CD4-positive, alpha-beta T cell treated with Interleukin-6 for 4 hours (primary cell): ENCODE measurements at places on chromosomes 1 and 21.
A peak's percentile ranks its signal among the peaks of the same experiment; 100 is the strongest.

DNA sequence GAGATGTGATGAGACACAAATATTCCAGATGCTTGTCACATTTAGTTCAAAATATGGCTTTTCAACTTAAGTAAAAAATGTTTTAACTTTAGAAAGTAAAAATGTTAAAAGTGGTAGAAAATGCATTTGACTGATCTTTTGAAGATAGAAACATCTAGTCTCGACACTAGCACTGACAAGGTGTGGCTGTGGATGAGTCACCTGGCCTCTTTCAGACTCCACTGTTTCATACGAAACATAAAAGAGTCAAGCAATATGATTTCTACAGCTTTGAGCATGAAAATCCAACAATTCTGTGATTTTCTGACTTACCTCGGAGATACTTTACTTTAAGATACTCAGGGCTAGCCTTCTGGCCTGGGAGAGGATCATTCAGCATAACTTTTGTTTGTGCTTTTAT is 47.7 kb downstream of the TTC13 start:
- no peak for DNase-seq

GRCh38 chr1:170661646-170662411 is 2.1 kb upstream of the PRRX1 start:
- DNase-seq: no peak

DNA sequence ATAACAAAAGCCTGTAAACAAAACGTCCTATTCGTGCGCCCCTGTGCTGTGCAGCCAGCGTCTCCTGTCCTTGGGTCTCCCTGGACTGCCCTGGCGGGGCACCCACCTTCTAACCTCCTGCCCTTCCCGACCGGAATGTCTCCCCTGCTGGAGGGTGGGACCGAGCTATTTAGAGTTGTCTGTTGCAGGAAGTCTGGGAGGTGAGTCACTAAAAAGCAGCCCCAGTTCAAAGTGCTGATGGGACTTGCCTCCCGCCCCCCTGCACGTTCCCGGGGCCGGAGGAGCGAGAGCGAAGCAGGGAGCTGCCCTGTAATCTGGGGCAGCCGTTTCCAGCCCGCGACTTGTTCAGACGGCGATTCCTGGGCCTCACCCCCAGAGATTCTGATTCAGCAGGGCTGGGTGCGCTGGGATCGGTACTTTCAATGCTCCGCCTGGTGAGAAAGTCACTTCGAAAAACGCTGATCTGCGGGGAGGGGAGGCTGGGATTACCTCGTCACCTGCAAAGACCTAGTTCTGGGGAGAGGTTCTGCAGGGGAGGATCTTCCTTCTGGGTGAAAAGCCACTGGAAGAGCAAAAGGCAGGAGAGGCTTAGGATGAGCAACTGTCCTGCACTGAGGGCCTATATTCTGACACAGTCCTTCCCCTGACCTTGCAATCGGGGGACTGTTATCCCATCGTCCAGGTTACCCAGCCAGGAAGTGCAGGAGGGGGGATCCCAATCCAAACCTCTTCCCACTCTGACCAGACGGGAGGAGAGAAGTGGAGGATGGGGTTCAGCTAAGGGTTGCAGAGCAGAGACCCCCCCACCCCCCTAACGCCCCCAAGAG is 1.2 kb upstream of the DHRS3 start:
- peak; percentile 75 for DNase-seq

GRCh38 chr1:241738284-241739078 is 86.4 kb downstream of the WDR64 start:
- no peak for DNase-seq

GRCh38 chr21:34644825-34645224 is 24.0 kb upstream of the CLIC6 start:
- DNase-seq: no peak

DNA sequence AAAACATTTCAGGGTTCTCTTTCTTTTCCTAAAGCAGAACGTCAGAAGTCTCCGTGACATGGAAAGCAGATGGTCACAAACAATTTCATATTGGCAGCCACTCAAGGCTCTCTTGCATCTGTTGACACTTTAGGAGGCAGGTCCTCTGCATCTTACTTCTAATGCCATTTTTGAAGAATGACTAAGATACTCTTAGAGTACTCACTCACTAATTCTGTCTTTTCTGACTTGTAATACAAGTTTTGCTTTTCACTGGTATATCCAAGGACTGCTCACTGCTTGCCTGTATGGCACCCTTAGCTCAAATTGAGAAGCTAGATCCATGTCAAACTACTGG is 68.3 kb downstream of the PRRX1 start:
- DNase-seq: no peak

DNA sequence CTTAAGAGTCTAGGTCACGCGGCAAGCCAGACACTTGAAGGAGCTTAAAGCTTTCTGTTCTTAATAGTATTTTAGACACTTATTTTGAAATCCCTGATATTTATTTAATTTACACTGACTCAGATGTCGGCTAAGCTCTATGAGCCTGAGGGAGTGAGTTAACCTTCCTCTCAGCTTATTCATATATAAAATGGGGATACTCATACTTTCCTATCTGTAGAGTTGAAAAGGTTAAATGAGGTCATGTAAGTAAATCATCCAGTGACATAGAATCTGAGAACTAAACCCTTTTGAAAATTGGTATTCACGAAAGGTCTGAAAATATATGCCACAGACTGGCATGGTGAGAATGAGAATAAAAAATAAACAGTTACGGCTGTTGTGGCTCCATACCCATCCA is 1.4 kb upstream of the GPR161 start:
- DNase-seq: no peak

DNA sequence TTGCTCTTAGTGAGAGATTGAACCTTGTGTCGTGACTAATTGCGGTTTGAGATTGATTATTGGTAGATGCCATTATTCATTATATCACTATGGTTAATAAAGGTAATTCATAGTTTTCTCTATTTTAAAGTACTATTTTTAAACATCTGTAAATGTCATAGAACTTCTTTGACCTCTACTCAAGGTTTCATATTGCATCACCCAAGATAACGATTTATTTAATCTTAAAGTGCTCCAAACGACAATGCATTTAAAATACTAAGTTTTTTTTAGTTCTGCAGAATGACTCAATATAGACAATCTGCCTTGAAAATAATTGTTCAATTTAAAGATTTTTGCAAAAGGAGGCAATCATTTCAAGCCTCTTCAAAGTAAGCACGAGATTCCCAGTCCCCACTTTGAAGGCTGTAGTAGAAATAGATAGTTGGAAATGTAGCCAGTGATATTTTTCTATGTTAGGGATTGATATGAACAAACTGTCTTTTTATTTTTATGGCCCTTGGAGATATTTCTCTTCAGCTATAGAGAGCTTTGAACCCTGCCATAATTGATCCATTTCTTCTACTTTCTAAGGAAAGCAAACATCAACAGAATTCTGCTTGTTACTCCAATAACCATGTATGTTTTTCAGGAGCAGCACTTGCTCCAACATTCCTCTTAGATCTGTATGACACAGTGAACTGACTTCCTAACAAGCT is 114.2 kb upstream of the PALMD start:
- DNase-seq: no peak

DNA sequence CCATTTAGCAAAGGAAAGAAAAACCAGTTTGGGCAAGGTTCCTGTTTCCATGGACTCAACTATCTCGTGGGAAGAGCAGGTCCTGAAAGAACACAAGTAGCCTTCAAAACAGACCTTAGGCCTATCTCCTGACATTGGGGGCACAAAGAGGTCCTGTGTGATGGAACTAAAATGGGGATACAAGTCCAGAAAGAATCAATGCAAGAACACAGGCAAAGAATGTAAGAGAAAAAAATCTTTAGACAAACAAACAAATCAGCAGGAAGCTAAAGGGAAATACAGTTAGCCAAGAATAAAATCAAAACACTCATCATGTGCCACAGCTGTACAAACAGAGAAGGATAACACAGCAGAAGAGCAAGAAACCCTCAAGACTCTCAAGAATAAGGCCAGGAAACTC is 28.2 kb downstream of the SLC30A10 start:
- no peak for DNase-seq

DNA sequence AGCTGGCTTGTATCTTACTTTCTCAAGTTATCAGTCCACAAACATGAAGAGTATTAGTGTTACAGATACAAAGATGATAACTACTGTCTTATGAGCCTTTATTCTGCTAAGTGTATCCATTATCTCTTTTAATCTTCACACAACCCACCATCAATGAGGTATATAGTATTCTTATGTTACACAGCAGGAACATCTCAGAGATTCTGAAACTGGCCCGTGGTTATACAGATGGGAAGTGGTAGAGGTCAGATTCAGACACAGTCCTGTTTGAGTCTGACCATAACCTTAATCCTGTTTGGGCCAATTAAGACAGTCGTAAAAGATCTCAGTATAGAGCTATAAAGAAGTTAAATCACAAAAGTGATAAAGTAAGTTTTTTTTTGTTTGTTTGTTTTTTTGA is 5.1 kb upstream of the TMEM269 start:
- no peak for DNase-seq

GRCh38 chr1:55670331-55671082 is 455.3 kb upstream of the USP24 start:
- no peak for DNase-seq

DNA sequence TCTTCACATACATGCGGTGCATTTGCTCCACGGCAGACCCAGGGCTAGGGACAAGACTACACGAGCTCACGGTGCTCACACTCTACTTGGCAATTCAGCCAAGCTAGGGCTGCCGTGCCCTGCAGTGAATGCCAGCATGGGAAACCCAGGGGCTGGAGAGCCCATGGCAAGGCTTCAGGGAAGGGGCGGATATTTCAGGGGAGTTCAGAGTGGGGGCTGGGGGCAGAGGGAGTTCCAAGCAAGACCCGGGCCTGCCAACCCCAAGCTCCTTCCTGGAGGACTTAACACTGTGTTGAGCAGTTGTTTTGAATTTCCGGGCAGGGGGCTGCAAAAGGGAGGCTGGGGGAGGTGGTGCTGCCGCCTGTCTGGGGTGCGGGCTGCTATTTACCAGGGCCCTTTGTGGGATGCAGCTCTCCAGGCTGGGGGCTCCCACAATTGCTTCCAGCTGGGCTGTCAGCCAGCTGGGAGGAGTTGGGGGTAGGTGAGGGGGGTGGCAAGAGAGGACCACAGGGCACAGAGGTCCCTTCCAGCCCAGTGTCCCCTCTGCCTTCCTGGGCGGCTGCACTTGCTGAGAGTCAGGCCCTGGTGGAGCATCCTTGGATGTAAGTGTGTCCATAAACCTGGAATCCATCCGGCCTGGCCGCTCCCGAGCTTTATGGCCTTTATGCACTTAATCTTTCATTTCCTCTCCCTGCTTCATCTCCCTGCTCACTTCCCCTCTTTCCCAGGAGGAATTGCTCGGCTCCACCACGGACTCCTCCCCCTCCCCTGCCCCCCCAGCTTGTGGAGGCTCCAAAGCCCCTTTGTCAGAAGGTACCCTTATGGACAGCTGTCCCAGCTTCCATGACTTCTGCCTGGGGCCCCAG is 55.8 kb upstream of the SSBP3 start:
- no peak for DNase-seq

DNA sequence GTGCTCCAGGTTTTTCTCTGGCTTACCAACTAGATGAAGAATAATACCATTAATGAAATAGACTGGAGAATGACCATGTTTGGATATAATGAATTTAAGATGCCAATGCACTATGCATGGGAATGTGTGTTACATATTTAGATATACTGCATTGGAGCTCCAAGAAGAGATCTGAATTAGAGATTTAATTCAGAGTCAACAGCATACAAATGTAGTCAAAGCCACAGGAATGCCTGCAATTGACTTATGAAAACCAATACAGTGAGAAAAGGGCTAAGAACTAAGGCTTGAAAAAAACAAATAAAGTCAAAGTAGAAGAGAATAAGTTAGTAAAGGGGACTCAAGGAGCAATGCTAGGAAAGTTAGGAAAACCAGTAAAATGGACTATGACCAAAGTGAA is 59.1 kb downstream of the USP24 start:
- no peak for DNase-seq

DNA sequence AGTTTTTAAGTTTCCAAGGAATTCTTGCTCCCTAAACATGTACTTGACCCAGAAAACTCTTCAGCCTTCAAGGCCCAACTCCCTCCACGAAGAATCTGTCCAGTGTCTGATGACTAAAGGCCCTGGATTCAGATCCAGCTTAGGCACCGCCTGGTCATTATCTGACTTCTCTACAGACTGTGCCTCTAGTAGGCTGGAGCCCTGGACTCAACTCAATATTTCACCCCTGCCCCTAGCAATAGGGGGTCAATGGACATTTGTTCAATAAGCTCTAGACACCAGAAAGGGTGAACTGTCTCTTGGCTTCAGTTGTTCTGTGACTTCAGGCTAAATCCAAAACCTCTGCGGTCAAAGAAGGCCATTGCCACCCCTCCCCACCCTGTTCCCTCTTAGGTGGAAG is 34.5 kb downstream of the NUAK2 start:
- no peak for DNase-seq

- DNase-seq: peak; percentile 6
These were observed 38.8 kb downstream of the DNASE2B start for GRCh38 chr1:84436876-84437655.

- DNase-seq: peak; percentile 41
These were observed 16.9 kb upstream of the PWP2 start for GRCh38 chr21:44090325-44090724.
